Bone marrow (tissue), 2 donors: ENCODE measurements at places on chromosomes 1 and 21.

- DNase-seq: peak; percentile 85
Observed at GRCh38 chr1:27099587-27100334, 55.2 kb downstream of the SLC9A1 start.

DNA sequence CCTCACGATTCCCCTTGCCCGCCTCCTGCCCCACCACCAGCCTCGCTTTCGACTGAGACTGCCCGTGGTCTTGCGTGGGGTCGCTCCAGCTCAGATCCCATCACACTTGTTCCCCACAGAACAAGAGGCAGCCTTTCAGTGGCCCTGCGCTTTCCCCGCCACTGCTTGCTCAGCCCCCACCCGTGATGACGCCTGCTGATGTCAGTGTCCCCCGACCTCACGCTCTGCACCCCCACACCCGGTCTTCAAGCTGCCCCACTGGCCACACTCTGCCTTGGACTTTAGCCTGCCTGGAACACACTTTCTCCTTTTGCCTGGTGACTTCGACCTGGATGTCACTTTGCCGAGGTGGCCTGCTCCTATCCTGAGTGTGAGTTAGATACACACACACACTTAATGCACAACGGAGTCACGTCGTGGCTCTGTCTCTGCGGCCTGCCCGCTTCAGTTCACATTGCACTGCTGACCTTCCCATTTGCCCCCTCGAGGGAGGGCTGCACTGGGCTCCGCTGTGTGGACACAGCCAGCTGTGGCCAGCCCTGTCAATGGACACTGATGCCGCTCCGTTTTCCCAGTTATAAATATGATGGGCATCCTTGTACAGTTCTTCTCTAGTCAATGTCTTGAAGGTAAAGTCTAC lies 13.0 kb downstream of the AGPAT3 start:
- DNase-seq: no peak

DNA sequence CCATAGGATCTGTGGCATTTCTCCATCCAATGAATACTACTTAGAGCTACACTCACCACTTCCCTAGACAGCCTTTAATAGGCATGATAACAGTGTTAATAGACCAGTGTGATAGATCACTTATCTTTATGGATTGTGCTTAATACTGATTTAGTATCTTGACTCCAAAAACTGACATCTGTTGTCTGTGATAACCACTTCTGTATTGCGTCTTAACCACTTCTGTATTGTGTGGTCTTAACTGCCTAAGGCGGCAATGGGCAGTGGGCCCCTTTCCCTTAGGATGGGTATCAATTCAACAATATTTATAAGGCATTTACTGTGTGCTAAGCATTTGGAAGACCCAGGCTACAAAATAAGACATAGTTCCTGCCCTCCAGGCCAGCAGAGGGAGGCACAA lies 32.0 kb upstream of the RCAN3 start:
- no peak for DNase-seq

DNA sequence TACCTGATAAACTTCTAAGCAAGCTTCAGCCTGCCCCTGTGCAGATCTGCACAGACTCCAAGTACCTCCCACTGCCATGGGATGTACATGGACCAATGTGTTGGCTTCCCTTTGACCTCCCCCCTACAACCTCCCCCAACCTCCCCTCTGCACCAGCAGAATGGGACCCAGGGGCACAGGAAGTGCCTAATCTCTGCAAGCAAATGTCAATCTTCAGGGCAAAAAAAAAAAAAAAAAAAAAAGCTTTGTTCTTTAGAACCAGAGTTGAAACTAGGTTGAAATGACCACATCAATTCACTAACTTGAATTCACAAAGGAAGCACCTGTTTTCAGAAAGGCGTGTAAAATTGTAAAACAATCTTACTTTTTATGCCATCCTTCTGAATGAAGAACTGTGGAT lies 53.9 kb upstream of the TIAM1 start:
- no peak for DNase-seq

DNA sequence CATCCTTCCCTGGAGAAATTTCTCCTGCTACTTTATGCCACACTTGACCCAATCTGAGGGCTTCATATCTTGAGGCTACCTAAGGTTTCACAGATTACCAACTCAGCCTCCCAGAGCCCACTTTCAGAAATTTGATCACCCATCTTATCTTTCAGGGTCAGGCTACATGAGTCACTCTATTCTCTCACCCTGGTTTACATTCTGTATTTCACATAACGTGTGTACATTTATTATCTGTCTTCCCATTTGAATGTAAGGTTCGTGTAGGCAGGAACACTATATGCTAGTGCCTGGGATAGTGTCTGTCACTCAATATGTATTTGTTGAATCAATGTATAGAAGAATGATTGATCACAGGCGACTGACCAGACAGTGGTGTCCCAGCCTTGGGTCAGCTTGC lies 124.8 kb downstream of the UBE2U start:
- no peak for DNase-seq

DNA sequence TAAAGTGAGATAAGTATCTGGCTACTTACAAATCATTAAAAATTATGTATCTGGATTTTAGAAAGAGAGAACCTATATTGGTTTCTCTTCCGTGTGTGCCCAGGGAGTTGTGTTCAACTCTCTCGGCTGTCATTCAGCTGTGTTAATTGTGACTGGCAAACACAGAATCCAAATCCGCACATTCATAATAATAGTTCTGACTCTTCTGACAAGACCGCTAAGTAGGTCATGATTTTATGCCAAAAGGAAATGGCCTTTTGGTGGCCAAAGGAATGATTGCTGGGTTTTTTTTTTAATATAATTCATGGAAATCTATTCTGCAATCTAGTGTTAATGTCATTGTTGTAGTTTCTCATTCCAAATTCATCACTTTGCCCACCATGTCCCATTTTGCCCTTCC lies 110.7 kb downstream of the AK5 start:
- no peak for DNase-seq

- no peak for DNase-seq
Observed at GRCh38 chr1:11682799-11683198, 1.9 kb upstream of the MAD2L2 start.

GRCh38 chr1:154142358-154142757 lies 12.5 kb downstream of the NUP210L start:
- DNase-seq: no peak

DNA sequence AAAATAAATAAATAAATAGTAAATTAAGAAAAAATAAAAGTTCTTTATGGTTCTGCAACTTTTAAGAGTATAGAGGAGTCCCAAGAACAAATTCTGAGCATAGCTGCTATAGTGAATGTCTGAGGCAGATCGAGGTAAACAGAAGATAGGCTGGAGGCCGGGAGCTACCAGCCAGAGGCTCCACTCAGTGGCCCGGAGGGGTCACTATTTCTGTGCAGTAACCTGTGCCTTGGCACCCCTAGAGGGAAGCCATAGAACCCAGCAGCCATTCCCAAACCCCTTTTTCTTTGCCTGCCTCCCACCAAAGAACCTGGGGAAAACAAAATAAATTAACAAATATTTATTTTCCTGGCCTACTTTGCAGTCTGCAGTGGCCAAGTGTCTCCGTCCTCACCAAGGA lies 38.4 kb upstream of the HEATR1 start:
- DNase-seq: no peak

DNA sequence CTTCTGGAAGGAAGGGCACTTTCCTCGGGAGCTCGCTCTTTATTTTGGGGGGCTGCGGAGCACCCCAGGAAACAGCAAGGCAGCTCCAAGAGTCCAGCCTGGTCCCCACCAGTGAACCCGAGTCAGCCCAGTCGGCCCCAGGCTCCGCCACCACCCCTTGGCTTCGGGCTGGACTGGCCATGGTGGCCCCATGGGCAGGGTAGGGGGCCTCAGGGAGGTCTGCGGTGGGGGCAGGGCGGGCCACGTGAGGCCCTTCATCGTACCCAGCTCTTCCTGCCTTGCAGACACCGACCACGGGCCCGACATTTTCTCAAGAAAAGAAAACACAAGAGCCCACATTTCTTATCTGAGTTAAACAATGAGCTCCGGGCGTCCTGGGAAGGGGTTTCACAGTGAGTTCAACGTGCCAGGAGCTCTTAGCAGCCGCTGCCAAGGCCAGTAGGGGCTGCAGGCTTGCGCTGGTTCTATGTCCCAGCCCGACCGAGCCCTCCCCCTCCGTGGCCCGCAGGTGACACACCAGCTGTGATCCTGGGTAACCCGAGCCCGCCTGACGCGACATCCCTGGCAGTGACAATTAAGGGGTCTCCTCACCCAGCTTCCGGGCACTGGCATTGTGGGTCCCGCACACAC lies 66.2 kb downstream of the PRDM16 start:
- no peak for DNase-seq

DNA sequence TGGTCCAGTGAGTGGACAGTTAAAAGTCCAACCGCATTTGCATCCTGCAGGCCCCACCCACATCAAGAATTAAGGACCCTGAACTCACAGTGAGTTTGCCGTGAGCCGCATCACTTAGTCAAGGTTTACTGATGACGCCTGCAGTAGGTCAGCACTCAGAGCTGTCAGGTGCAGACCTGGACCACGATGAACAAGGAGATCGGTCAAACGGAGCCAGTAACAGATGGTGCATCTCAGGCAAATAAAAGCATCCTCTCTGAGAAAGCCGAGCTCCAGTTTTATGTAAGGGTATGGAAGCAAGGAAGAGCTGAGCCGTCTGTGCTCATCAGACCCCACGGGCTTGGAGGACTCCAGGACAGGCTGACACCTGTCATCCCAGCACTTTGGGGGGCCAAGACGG lies 4.5 kb downstream of the PRDM15 start:
- no peak for DNase-seq

DNA sequence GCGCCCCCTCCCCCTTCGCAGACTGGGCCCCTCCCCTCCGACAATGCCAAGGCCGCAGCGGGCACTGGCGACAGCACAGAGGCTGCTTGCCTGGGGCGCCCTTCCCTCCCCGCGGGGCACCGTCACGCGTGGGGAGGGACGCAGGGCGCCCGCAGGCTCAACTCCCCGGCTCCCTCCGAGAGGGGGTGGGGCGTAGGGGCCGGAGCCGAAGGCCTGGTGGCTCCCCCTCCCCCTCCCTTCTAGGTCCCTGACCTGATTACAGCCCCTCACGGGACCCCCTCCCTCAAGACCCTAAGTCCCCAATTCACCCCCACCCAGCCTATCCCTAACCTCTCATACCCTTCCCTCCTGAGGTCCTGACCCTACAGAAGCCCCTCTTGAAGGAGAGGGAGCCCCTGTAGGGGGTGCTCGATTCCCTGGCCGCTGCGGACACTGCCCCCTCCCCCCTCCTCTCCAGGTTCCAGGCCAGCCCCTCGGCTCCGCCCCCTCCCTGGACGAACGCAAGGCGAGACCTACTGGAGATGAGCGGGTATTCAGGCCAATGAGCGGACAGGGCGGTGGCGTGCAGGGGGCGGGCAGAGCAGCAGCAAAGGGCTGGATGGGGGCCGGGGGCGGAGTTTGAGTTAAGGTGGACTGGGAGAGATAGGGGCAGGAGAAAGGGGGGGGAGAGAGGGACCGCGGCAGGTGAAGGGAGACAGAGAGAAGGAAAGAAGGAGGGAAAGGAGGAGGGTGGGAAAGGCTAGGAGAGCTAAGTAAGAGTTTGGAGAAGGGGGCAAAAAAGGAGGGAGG lies 733 bp upstream of the ZBTB7B start:
- peak; percentile 99 for DNase-seq

- DNase-seq: no peak
Observed at GRCh38 chr1:70420320-70420719, 9.3 kb downstream of the CTH start.

- no peak for DNase-seq
Observed at GRCh38 chr1:50705699-50706098, 254.4 kb downstream of the FAF1 start.

- DNase-seq: no peak
Observed at GRCh38 chr21:39107739-39108138, 75.5 kb downstream of the PSMG1 start.

- no peak for DNase-seq
Observed at GRCh38 chr1:202063093-202063492, 52.7 kb downstream of the ELF3 start.

DNA sequence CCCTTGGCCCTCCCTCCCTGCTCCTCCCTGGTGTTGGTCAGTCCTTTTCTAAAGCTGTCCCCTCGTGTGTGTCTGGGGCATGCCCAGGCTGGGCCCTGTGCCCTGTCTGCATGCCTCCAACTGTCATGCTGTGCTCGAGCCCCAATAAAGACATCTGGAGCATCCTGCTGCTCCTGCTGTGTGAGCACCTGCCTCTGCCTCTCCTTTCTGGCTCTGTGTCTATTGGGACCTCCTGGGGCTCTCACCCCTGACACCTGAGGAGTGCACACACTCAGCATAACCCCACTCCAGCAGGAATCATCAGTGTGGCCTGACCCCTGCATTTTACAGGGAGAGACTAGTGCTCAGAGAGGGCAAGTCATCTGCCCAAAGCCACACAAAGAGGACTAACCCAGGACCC lies 23.7 kb downstream of the KCNC4 start:
- no peak for DNase-seq

DNA sequence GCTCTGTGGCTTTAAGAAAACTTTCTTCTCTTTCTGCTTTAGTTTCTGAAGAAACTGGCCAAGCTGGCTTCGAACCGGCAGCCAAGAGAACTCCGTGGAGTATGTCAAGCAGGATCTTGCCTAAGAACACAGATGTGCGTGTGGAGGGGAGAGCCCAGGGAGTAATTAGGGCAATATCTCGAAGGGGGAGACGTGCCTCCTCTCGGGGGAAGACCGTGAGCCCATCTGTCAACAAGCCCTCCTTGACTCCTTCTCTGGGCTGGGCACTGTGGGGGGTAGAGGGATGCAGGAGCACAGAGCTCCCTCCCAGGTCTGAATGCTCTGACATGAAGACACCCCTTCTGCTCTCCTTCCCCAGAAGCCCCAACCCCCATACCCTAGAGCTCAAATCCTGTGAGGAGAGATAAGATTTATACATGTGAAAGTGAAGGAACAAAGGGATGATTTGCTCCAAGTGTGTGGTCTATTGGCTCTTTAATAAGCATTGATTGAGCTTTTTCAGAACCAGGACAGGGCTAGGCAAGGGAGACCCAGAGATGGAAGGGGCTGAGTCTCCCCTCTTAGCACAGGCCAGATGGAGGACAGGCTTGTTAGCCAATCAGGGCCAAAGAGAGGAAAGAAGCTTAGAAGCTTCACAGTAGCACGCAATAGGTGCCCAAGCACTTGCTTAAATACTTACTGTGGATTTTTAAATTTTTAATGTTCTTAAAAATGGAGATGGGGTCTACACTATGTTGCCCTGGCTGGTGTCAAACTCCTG lies 37.5 kb downstream of the EDN2 start:
- DNase-seq: no peak

GRCh38 chr21:45882645-45883044 lies 98.9 kb upstream of the COL6A1 start:
- no peak for DNase-seq

GRCh38 chr1:100799954-100800612 lies 80.5 kb downstream of the VCAM1 start:
- no peak for DNase-seq

GRCh38 chr1:59137276-59137615 lies 159.6 kb upstream of the FGGY start:
- no peak for DNase-seq

GRCh38 chr1:62514746-62515423 lies 78.0 kb downstream of the USP1 start:
- DNase-seq: no peak

- DNase-seq: no peak
Observed at GRCh38 chr1:19955534-19956170, 23.8 kb downstream of the PLA2G2A start.

GRCh38 chr1:92516574-92516973 lies 29.8 kb upstream of the GFI1 start:
- no peak for DNase-seq
